ENCODE measurements at places on chromosomes 6 and 20.

DNA sequence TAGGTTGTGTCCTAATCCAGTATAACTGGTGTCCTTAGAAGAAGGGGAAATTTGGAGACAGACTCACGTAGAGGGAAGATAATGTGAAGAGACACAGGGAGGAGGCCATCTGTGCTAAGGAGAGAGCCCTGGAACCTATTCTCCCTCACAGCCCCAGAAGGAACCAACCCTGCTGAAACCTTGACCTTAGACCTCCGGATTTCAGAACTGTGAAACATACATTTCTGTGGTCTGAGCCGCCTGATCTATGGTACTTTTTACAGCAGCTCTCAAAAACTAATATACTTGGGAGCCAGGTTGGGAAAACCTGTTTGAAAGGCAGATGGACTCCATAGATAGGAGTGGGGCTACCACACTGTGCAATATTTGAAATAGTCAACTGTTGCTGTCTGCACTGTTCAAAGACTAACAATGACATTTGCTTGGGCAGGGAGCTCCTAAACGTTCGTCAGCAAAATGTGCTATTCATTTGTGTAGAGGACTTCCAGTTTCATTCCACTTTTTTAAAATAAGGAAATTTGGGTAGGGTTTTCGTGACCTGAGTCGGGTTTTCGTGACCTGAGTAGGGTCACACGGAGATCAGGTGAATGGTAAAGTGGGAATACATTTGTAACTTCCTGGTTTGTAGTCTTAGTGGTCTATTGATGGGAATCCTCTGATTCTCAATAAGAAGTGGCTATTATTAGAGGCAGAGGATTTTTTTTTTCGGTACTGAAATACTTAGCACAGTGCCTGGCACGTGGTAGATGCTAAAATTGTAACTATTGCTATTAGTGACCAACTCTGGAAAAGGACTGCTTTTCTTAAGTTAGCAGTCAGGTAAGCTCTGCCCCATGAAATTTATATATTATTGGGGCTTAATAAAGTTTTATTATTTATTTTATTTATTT lies 11.4 kb downstream of the TAGAP start:
- DNase-seq, result no peak

- peak; percentile 40 for DNase-seq
Observed at GRCh38 chr6:144334150-144334708, 49.1 kb downstream of the UTRN start.

DNA sequence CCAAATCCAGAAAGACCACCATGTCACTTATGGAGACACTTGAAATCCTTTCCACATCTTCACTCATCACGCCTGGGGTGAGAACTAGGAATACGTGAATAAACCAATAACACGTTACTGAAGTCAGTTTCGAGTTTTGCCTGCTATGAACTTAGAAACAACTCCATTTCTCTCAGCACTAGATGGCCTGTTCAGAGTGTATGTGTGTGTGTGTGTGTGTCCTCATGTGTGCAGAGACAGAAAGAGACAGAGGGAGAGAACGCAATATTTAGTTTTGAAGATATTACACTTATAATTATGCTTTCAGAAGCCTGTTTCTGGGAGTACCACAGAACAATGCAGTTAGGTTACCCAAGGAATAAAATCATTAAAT lies 81.2 kb upstream of the CCN6 start:
- no peak for DNase-seq

DNA sequence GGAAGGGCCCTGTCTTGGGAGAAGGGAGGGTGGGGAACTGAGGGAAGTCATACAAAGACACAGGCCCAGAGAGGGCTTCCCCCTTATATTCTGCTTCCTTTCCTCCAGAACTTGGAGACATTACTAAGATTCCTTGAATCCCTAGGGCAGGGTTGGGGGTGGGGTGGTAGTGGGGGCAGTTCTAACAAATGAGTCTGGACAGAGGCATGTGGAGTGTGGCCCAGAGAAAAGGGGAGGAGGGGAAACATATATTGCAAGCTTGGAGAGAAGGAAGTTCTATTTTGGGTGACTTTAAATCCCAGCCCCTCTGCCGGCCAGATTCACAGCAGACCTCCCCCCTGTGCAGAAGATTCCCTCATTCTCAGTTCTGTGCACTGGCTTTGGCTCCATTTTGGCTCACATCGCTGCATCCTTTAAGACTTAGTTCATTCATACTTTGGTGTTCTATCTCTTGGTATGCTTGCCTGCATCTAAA lies 43.7 kb downstream of the DAAM2 start:
- no peak for DNase-seq

DNA sequence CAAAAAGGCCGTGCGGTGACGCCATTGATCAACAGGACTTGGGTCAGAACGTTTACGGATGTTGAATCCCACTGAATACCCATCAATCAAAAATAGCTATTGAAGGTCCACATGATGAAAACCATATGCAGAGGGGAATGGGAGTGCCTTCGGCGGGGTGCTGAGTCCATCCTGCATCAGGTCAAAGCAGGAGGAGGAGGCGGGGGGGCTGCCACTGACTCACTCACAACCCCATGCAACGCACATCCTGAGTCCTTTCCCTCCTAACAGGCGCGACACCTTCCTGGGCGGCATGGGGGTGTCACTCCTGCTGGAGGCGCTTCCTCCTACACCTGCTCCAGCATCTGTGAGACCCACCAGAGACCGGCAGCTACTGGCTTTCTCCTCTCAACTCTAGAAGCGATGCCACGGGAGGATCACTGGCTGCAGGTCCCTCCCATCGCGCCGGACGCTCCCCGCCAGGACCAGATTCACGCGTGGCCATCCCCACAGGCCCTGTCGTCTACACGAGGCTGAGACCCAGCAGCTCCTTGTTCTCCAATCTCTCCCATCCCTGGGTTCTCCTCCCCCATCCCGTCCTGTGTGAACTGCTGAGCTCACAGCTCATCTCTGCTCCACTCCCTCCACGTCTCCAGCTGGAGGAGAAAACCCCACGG lies 170.6 kb upstream of the THBS2 start:
- DNase-seq, result no peak

DNA sequence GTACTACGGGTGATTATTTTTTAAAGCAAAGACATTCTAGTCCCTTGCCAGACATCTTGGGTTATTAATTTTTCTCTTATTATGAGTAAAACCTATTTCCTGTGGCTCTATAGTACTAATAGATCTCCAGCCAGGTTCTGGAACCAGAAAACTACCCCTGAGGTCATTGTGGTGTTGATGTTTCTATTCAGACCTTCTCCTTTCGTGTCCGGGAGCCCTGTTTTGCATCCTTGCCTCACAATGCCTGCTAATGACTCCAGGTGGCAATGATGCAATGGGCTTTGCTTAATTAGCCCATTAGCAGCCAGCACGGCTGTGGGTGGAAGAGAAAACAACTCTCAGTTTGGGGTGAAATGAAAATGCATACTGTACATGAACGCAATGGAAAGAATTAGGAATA lies 62.9 kb upstream of the ARG1 start:
- no peak for DNase-seq

- DNase-seq, result no peak
Observed at GRCh38 chr6:85506441-85507093, 56.7 kb downstream of the NT5E start.

- DNase-seq, result no peak
Observed at GRCh38 chr20:4155953-4156352, 140.6 kb upstream of the RNF24 start.

GRCh38 chr6:34381081-34381480 lies 11.4 kb downstream of the NUDT3 start:
- DNase-seq, result no peak

Data from activated T-helper 1 cell treated with anti-CD3 and anti-CD28 coated beads, Interleukin-2, amount 50 U/mL, for 16 hours (primary cell).